ENCODE measurements at places on chromosomes 5 and 9.

DNA sequence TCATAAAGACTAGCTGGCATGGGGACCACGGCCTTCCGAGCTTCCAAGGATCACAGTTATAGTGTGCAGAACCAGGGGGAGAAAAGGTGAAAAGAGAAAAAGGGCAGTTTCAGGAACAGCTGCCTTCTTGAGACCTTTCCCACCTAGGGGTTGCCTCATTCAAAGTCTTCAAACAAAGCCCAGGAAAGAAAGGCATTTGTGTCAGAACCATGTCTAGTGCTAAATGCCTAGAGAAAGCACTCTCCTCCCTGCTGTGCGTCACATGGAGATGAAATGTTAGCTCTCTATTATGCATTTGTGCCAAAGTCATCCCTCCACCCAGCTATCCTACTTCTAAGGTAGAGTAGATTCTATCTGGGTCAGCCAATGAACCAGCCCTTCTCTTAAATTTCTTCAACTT lies 1037.3 kb upstream of the WWC1 start:
- no peak for DNase-seq

DNA sequence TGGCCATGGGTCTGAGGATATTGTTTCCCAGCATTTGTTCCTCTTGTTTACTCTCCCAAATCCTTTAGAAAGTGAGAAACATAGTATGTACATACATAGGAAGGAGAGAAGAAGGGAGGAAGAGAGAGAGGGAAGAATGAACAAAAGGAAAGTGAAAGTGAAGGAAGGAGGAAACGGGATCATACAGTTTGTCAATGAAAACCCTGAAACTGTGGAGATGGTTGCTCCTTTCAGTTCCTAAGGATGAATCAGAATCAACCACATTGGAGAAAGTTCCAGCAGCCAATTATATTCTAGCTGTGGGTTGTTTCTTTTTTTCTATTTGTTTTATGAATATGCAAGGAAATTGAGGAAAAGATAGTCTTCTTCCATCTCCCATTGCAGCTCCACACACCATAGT lies 396.5 kb downstream of the MLLT3 start:
- DNase-seq: no peak

- DNase-seq: no peak
Observed at GRCh38 chr5:74093561-74093960, 467.6 kb downstream of the ARHGEF28 start.

DNA sequence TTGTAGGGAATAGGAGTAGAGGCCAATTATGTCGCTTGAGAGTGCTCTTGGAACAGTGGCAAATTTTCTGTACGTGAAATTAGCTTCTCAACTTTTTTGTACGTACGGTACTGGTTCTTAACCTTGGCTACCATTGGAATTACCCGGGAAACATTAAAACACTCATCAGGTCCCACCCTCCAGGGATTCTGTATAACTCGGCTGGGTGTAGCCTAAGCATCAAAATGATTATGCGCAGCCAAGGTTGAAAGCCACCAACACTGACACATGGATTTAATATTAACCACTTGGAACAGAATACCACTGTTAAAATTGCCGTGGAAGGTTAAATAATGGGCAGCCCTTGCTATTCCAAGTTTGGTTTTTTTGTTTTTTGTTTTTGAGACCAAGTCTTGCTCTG lies 17.4 kb downstream of the DNAJA1 start:
- DNase-seq: peak; percentile 48

GRCh38 chr5:169804861-169805260 lies 167.8 kb downstream of the DOCK2 start:
- no peak for DNase-seq

DNA sequence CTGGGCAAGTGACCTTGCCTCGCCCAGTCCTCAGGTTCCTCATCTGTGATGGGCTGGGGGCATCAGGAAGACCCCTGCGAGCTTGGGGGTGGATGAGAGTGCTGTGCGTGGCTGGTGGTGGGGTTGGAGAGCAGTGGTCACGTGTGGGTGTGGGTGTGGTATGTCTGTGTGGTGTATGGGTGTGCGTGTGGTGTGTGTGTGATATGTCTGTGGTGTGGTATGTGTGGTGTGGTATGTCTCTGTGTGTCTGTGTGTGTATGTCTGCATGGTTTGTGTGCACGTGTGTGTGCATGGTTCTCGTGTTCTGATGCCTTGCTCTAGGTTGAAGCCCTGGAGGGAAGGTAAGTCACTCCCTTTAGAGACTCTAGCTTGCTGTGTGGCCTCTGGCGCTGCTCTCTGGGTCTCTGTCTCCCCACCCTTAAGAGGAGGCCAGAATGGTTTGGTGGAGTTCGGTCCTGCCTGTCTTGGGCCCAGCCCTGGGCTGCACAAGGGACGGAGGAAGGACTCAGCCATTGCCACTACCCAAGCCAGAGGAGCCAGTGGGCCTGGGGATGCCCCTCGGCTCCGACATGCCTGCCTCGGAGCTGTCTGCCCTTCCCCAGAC lies 87.0 kb downstream of the RXRA start:
- no peak for DNase-seq

DNA sequence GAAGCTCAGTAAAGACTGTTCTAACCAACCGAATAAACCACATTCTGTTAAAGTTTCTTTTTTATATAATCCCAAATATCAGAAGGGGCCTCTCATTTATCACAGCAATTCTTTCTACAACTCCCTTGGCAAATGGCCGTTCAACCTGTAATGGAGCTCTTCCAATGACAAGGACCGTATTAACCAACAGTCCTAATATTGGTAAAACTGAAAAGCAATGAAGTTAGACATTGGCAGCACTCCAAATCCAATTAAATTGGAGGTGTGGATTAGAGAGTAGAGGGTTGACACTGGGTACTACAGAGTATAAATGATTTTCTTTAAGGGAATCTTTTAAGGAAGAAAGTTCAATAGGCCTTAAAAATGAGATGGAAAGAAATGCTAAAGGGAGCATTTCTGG lies 842 bp downstream of the TMED7 start:
- peak; percentile 23 for DNase-seq

Measured in CD4-positive, alpha-beta T cell treated with Interleukin-10 for 1 hour (primary cell).